NCI-H187 (cell line): ENCODE measurements at places on chromosomes 12 and 14.

DNA sequence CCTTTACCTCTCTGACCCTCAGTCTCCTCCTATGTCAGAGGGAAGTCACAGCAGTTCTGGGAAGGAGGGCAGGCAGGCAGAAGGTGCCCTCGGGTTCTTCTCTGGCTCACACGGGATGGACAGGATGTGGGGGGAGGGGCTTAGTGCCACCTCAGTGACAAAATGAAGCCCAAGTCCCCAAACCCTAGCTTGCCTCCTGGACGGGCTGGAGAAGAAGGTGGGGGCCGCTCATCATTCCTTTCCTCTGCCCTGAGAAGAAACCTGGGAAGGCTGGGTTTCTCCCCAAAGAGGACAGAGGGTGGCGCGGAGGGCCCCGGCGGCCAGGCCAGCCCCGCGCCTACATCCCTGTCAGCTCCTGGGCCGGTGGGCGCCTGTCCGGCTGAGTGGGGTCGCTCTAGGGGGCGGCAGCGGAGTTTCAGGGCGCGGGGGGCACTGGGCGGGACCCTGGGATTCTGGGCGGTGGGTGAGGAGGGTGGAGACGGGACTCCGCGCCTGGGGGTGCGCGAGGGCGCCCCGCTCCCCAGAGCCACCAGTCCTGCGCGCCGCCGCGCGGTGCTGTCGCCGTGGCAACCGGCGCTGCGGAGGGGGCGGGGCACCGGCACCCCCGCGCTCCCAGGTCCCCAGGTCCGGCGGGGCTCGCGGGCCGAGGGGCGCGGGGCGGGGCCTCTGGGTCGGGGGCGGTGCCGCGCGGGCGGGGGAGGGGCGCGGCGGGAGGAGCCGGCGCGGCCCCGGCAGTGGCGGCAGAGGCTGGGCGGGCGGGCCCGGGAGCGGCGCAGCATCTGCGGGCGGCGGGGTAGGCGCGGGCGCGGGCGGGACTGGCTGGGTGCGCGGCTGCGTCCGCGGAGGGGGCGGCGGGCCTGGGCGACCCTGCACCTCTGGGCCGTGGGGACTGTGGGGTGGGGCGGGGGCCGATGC is at the start of gene TMEM121:
TMEM121 (plus strand) TSS at position 723 of the 915 bp plus-strand sequence. CDS start 2,252 bp downstream, outside the sequence.
- no peak for DNase-seq

DNA sequence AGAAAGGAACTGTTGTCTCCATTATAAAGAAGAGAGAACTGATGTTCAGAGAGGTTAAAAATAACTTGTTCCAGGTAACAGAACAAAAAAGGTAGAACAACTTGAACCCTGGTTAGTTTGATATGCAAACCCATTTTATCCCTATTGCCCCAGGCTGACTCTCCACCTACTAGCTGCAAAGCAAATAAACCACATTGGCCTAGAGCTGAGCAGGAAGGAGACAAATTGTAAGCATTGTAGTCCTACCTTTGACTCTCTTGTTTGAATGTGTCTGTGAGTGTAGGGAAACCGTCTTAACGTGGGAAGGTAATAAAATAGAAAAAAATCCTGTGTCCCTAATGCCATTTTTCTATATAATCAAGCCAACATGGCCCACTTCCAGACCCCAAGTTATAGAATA is 126.4 kb downstream of the CCER1 start:
- no peak for DNase-seq

- no peak for DNase-seq
Measured at GRCh38 chr12:18430425-18431048, 169.2 kb downstream of the PIK3C2G start.

GRCh38 chr12:62282057-62282774 is 22.0 kb downstream of the USP15 start:
- no peak for DNase-seq

DNA sequence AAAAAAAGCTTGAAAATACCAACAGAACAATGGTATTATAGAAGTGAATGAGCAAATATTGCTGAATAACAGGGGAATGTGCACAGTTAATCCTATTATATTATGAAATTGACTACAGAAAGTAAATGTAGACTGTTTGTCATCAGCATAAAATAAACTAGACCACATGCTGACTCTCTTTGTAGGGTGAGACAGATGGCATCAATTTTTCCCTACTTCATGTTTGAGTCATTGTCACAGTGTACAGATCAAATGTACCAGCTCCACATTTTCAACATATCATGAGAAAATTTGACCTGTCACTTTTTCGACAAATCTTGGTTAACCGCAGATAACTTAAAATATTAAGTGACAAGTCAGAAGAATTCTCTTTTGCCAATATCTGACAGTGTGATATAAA is 421.0 kb downstream of the RPL10L start:
- no peak for DNase-seq

DNA sequence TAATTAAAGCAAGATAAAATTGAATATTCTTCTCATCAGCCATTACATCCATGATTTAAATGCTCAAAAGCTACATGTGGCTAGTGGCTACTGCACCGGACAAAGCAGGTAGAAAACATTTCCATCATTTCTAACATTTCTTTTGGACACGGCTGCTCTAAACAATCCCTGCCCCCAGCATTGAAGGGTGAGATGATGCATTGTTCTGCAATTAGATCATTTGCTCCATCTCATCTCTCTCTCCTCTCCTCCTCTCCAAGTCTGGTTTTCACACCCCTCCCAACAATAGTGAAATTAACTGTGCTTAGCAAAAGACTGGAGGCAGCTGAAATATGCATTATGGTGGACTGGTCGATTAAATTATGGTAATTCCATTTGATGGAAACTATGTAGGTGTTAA is 288.5 kb downstream of the KSR2 start:
- DNase-seq = no peak

GRCh38 chr14:74244115-74244514 is 4.9 kb downstream of the VSX2 start:
- no peak for DNase-seq

GRCh38 chr12:1830981-1831963 is 10.9 kb downstream of the LRTM2 start:
- DNase-seq = no peak

- DNase-seq = no peak
Measured at GRCh38 chr12:125633686-125634085, 568.5 kb downstream of the AACS start.

DNA sequence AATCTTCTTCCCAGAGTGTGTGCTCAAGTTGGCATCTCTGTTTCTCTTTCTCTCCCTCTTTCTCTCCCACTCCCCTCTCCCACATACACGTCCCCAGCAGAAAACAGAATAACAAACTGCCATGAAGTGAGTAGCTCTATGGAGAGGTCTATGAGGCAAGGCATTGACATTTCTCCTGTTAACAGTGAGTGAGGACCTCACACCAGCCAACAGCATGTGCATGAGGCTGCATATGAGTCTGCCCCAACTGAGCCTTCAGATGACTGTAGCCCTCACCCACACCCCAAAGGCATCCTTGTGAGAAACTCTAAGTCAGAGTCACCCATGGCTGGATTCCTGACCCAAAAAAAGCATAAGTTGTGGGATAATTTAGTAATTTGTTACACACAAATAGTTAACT is 50.4 kb downstream of the MAGOHB start:
- no peak for DNase-seq

- no peak for DNase-seq
Measured at GRCh38 chr14:94019329-94019728, 6.8 kb upstream of the OTUB2 start.

GRCh38 chr12:75170640-75171185 is 38.9 kb downstream of the KCNC2 start:
- no peak for DNase-seq

GRCh38 chr12:601976-602699 is 61.1 kb downstream of the NINJ2 start:
- DNase-seq = no peak

GRCh38 chr12:581321-581720 is 81.9 kb downstream of the NINJ2 start:
- no peak for DNase-seq

DNA sequence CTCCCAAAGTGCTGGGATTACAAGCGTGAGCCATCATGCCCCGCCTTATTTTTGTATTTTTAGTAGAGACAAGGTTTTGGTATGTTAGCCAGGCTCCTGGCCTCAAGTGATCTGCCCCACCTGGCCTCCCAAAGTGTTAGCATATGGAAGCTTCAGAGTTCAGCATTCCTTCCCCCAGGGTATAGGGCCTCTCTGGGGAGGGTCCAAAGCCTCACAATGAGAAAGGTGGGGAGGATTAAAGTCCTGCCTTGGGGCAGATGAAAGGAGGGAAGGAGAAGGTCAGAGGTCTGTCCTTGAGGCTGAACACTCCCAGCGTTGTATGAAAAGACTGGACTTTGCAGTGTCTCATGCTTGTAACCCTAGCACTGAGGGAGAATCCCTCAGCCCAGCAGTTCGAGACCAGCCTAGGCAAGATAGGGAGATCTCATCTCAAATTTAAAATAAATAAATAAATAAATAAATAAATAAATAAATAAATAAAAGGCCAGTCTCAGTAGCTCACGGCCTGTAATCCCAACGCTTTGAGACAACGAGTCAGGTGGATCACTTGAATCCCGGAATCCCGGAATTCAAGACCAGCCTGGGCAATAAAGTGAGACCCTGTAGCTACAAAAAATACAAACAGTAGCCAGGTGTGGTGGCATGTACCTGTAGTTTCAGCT is 22.0 kb upstream of the RCOR1 start:
- no peak for DNase-seq

- DNase-seq = no peak
Measured at GRCh38 chr12:109009766-109010165, 11.1 kb downstream of the SVOP start.

DNA sequence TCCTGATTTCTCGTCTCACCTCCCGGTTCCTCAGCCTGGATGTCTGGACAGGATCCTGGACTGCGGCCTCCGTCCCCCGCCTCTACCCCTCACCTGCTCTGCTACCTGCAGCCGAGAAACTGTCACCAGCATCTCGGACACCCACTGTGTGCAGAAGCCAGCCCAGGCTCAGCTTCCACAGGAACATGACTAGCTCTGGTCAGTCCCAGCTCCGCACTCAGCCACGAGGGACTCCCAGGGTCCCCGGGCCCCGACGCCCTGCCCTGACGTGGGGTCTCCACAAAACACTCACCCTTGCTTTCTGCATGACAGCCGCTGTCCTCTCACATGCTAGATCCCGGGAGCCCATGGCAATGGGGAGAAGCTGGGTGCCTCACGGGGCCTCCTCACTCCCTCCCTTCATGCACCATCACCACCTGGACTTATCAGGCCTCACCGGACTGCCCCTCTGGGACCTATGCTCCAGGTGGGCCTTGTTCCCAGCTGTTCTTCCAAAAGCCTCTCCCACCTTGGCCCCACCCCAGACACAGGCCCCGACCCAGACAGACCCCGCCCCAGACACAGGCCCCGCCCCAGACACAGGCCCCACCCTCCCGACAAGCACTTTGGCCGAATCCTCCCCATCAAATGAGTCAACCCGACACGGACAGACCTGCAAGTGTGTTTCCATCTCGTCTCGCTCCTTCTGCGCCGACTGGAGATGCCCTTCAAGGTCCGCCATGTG is 26.9 kb upstream of the ANKLE2 start:
- DNase-seq = no peak
